NCI-H2081 (cell line): ENCODE measurements at places on chromosomes 7 and 10.
A peak's percentile ranks its signal among the peaks of the same experiment; 100 is the strongest.

- DNase-seq, result no peak
These were observed 43.6 kb upstream of the CARD11 start for GRCh38 chr7:3087243-3087755.

DNA sequence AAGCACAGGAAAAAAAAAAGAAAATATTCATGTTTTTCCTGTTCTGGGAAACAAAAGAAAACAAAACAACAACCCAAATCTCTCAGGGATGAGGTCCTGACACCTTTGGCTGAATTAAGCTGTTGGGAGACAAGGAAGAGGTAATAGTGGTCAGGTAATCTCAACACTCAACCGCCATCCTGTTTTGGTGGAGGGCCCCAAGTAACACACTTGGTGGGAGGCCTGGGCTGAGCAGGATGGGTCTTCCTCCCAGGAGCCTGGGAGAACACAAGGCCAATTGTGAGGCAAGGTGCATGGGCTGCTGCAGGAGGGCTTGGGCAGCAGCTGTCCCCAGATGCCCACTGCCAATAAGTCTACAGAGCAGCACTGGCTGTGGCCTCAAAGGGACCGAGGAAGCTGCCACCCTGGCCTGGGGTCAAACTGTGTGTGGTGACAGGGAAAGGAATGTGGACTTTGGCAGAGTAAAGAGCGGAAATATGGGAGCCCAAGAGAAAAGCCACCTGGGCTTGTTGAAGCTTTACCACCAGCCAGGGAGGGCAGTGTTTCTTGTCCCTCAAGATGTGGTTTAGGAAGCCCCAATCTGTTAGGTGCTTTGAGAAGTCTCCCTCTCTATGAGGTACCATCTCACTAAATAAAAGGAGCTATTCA lies 93.5 kb upstream of the SLC25A13 start:
- peak; percentile 8 for DNase-seq

DNA sequence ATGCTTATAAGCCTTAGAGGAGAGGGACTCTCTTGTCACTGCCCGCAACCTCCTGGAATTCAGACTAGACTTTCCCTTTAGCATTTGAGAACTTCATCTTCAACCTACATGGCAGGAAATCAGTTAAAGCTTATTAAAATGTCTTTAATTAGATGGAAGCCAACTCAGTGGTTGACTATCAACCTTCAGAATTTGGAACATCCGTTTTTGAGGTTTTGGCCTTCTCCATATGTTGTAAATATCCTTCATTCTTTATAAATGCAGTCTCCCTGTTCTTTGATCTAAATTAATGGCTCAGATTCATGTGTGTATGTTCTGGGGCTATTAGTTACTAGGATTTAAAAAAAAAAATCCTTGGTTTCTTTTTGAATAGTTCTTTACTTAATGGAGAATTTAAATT lies 85.0 kb downstream of the ANKRD61 start:
- DNase-seq, result no peak

GRCh38 chr10:89887406-89887805 lies 186.0 kb downstream of the KIF20B start:
- no peak for DNase-seq

DNA sequence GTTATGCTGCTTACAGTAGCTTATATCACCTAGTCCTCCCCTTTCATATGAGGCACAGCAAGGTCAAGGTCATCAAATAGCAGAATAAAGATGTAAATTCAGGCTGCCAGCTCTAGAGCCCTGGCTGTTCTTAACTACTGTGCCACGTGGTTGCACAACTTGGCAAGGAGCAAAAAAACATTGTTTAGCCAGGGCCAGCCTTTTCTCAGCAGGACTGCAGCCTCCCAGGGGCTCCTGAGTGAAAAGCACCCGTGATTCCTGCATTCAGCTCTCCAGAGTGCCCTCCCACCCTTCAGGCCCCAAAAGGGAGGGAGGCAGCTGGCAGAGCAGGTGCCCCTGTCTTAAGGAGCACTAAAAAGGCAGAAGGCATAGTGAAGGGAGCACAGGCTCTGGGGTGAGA lies 31.8 kb upstream of the TM9SF3 start:
- DNase-seq, result peak; percentile 74

DNA sequence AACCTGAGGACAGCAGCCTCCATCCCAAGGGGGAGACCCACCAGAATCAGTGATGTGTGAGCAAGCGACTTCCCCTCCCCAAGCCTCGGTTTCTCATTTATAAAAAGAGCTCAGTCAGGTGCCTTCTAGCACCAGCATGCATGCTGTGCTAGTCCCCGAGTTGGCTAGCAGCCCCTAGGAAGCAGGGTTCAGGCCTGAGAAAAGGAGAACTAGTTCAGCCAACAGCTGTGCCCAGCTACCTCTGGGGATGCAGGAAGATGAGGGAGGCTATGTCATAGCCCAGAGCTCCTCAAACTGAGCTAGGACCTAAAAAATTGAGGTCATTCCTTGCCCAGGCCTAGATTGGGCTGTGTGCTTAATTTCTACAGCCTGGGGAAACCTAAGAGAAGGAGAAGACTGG lies 13.7 kb downstream of the DRGX start:
- DNase-seq, result no peak

DNA sequence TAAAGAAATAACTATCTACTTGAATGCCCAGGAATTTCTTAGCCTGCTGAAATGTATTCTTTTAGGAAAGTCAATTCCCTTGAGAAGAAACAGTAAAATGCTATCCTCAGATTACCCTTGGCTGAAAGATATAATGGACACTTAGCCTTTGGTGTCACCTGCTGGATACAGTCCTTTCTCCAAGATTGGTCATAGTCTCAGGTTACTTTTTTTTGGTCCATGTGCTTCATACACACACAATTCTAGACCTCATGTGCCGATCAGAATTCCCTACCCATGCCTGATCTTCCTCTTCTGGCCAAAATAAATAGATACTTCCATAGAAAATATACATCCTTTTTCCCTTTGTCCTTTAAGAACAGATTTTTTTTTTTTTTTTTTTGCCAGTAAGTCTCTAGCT lies 218.9 kb upstream of the PHYHIPL start:
- DNase-seq, result no peak

DNA sequence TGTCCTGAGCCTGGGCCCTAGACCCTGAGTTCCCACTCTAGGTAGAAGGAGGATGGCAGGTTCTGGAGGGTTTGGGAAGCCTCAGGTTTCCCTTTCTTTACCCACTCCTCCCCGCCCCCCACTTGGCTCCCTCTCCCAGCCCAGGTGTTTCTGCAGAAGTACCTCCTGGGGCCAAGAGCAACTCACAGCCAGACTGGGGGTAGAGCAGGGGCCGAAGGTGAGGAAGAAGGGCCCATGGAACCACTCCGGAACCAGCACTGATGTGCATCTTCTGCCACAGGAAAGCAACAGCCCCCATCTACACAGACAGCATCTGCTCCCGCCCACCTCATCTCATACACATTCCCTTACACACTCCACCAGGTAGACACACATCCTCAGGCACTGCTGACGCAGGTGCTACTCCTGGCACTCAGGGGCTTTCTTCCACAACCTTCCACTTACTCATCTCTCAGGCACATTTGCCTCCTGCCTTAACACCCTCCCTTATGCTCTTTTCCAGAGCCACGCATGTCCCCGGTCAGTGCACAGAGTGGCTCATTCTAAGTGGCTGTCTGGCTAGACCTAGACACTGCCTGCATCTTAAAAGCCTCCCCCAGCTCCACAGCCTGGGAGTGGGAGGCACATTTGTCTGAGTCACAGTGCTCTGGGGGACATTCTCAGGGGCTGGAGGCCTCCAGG lies 1.8 kb downstream of the EPHB6 start:
- DNase-seq, result no peak

GRCh38 chr10:30639946-30640786 lies 10.6 kb upstream of the LYZL2 start:
- peak; percentile 14 for DNase-seq

DNA sequence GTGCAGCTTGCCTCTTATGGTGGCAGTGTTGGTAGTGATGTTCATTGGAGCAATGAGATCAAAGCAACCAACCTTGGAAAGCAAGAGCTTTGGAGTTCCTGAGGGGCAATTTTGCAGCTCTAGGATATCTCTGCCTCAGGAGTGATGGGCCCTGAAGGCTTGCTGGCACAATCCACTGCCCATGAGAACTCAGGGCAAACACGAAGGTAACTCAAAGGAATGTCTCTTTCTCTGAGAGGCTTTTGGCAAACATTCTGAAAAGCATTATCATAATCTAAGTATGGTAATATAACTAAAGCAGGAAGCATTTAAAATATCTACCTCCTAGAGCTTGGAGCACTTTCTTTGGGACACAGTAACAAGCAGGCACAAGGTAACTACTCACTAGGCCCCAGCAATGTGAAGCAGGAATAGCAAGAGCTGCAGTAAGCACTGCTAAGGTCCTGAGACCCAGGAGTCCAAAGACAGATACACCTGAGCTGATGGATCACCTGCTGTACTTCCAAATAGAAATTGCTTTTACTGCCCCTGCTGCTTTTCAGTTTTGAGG lies 103.1 kb downstream of the NRF1 start:
- no peak for DNase-seq

DNA sequence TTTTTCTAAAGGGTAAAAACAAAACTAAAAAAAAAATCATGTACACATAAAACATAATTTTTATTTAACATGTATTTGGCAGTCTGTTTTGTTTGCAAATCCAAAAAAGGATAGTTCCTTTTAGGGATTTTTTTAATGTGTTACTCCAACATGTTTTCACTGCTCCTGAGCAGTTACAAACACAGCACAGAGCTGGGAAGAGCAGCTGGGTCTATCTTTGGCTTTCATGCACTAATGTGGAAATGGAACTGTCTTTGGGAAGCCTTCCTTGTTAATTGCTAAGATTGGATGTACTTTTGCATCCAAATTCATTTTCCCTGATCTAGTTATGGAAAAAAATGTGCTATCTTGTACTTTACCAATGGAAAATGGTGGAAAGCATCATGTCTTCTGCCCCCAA lies 1035.1 kb downstream of the CNTNAP2 start:
- DNase-seq, result peak; percentile 90

DNA sequence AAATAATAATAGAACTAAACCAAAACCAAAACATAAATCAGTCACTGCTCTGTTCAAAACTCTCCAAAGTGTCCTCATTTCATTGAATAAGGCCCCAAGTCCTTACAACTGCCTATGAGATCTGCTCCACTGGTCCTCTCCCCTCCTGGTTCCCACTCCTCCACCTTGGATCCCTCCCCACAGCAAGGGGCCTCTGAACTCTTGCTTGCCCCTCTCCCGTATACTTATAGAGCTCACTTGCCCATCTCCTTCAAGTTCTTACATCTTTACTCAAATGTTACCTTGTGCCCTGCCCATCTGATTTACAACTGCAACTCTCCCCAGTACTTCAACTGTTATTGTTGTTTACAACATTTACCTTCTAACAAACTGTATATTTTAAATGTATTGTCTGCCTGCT lies 819 bp downstream of the POLD2 start:
- DNase-seq, result no peak

GRCh38 chr10:131213741-131214505 lies 97.6 kb downstream of the TCERG1L start:
- no peak for DNase-seq

GRCh38 chr10:62980687-62981086 lies 152.4 kb upstream of the NRBF2 start:
- no peak for DNase-seq

- no peak for DNase-seq
These were observed 483.9 kb downstream of the GRM8 start for GRCh38 chr7:126768836-126769235.

GRCh38 chr10:2782265-2782664 lies 285.1 kb upstream of the PFKP start:
- no peak for DNase-seq

DNA sequence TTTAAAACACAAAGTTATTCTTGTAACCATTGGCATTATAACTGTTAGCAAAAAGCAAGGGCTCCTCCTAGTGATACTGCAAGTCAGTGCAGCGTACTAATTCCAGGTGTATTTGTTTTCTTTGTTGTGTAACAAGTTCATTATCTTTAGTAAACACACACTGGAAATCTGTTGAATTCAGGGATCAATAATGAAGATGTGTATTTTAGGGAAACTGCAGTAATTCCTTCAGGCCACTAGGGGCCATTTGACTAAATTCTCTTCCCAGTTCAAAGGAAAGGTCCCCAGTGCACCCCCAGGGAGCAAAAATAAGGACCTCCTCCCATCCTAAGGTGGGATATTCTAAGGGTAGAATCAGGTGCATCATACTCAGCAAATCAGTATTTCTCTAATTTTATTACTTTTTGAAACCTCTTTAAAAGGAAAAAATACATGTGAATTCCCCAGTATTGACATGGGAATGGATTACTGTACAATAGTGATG lies 158.6 kb upstream of the LYZL1 start:
- DNase-seq, result peak; percentile 38

- no peak for DNase-seq
These were observed 131.2 kb downstream of the RALA start for GRCh38 chr7:39754326-39755120.

- no peak for DNase-seq
These were observed 61.6 kb upstream of the SH2B2 start for GRCh38 chr7:102225025-102225424.

DNA sequence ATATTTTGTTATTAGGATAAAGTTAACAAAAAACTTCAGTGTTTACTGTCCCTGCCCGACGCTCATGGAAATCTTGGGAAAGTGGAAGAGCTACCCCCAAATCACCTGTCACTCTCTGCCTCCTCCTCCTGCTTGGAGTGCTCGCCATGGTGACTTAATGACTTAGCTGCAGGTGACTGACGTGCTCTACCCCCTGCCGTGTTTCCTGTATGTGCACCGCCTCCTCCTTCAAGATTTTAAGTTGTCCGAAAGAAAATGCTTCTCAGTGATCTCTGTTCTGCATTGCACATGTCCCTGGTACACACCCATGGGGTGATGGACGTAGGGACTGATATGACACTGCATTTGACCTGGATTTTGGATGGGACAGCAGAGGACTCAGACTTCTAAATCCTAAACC lies 338.8 kb upstream of the SHH start:
- no peak for DNase-seq

DNA sequence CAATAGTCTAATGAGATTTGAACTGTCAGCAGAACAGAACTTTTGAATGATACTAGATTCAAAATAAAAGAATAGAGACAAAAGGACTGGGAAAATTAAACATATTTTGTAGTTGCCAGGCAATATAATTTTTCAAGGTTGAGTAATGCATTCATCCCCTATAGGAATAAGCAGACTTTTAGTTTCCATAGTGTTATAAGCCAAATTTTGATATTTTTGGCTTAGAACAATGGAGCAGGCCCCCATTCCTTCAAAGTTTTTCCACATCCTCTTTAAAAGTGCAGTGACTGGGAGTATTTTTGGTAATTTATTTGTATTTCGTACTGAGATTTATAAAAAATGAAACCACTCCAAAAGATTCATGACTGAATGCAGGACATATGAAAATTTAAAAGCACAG lies 24.0 kb downstream of the MEOX2 start:
- DNase-seq, result no peak

DNA sequence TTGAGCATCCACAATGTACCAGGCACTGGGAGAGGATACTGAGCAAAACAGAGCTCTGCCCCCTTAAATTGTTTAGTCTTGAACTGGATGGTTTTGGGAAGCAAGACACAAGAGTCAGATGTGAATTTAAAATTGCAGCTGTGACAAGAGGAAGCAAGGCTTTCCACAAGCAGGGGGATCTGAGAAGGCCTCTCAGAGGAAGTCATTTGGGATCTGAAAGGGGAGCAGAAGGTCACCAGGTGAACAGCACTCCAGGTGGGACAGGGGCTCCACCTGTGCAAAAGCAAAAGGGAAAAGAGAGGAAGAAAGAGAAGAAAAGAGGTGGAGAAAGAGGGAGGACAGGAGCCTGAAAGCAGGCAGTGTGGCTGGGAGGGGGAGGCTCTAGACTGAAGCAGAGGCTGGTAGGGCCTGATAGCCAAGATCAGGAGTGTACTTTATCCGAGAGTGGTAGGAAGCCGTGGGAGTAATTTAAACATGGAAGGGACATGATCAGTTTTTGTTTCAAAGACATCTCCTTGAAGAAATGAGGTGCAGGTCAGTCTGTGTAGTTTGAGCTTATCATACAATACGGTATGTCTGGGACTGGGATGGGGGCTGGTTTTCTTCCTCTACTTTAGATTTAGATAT lies 76.1 kb upstream of the DUSP5 start:
- DNase-seq, result no peak
